ENCODE measurements at places on chromosomes 1 and 21.

- no peak for DNase-seq
Measured at GRCh38 chr1:198015309-198015708, 98.1 kb downstream of the LHX9 start.

DNA sequence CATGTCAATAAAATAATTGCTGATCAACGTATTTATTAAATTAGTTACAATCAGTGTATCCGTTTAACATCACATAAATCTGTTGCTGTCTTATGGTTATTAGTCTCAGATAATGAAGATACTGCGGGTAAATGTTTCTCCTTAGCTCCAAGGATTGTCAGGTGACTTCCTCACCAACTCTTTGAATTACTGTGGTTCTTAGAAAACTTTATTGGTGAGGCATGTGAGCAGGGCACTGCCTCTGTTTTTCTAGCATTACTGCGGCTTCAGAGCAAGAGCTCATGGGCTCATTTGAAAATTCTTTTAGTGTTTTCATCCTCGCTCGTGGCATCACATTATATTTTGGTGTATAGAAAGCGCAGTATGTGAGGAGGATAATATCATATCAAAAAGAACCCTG, 555.9 kb downstream of the LMO4 start:
- DNase-seq = no peak

DNA sequence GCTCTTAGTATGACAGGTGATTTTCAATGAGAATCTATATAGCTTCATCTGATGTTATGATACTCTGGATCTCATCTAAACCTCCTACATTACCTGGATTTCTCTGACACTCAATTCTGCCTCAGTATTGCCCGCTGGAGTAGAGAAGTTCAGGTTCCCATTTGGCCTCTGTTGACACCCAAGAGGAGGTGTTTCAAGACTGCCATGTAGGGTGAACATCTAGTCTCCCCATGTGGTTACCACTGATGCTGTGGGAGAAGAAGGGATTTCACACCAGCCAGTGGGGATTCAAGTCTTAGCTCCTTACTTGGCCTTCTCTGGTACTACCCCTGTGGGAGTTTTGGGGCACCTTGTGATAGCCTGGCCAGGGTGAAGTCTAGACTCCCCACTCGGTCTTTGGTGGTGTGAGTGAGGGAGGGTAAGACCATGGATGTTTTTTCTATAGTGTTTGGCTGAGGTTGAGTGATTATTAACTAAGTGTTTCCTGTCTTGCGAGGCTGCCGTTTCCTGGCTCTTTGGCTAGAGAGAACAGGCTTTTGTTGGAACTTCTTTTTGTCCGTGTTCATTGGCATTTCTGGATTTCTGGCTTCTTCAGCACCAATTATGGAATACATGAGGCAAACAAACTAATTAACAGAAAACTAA, 90.7 kb downstream of the RHOU start:
- no peak for DNase-seq

- no peak for DNase-seq
Measured at GRCh38 chr1:210104103-210104502, 128.5 kb upstream of the SERTAD4 start.

DNA sequence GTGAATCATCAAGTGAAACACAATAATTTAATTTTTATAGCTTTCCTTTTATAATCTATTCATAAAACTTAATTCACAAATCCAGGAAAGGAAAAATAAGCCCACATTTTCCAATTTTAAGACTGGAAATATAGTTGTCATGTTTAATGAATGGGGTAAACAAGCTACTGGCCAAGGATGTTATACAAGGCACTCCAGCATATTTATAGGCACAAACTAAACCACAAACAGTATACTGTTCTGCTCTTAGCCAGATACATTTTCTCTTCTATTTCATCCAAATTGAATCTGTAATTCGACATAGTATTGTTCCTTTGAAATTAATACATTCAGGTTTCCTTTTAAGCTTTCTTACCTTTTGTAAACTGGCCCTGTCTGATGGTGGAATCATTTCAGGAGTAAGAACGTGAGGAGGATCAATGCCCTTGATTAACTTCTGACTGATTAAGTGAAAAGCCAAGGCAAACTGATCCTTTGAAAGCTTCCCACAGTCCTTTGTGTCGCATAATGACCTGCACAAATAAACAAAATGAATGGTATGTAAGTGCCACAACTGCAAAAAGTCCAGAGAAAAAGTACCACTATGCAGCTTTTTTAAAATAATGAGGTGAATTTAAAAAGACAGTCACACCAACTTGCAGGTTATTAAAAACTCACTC, 74.4 kb downstream of the EPS15 start:
- DNase-seq = no peak

- no peak for DNase-seq
Measured at GRCh38 chr1:75470448-75470847, 140.5 kb downstream of the SLC44A5 start.

DNA sequence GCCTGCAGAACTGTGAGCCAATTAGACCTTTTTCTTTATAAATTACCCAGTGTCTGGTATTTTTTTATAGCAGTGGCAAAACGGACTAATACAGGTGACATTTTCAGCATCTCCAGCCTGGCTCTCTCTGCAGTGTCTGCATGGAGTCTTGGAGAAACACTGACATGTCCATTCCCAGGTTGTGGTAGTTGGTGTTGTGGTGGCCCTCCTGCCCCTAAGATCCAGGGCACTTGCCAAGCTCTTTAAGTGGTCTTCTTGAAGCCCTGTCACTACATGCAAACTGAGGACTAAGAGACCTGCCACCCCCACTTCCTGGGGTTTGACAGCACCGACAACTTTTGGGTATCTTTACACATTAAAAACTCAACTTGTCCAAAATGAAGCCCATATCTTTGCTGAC, 419.4 kb downstream of the NPHP4 start:
- DNase-seq = no peak

Data from KG1 (cell line).